Bronchial smooth muscle cell (primary cell): ENCODE measurements at places on chromosomes 16 and 17. TPM values are rescaled to one million over a fixed set of nuclear protein-coding genes. Genes with fewer than 3 reads are reported as not detected.

The ZNF668 gene
- total RNA-seq: 5.2 and 6.5 TPM in 2 replicates

The KRTAP4-6 gene
- total RNA-seq: not detected in 2 replicates

The SLC5A11 gene
- not detected in 2 replicates for total RNA-seq

The EPN3 gene
- not detected in 2 replicates for total RNA-seq

The HSF4 gene
- total RNA-seq: 29.5 and 58.1 TPM in 2 replicates

The SEC14L5 gene
- 0.32 and 0.94 TPM in 2 replicates for total RNA-seq

The ZG16 gene
- not detected in 2 replicates for total RNA-seq
